ENCODE measurements at places on chromosomes 16 and 17. TPM values are rescaled to one million over a fixed set of nuclear protein-coding genes. Genes with fewer than 3 reads are reported as not detected.

The NR1D1 gene
- 7.9 TPM for polyA plus RNA-seq

The WNK4 gene
- polyA plus RNA-seq, result 0.11 TPM

The KRT27 gene
- polyA plus RNA-seq, result 0.03 TPM

The IGFALS gene
- polyA plus RNA-seq, result not detected

The MYH8 gene
- polyA plus RNA-seq, result not detected

The RNU2-1 gene
- polyA plus RNA-seq, result not detected

The SHCBP1 gene
- polyA plus RNA-seq, result 19.6 TPM

The CSH2 gene
- not detected for polyA plus RNA-seq

The NIP7 gene
- polyA plus RNA-seq, result 19.7 TPM
